NCI-H510A treated with DMSO at 0.1 percent for 48 hours (cell line): ENCODE measurements at places on chromosomes 2 and 18.
A peak's percentile ranks its signal among the peaks of the same experiment; 100 is the strongest.

DNA sequence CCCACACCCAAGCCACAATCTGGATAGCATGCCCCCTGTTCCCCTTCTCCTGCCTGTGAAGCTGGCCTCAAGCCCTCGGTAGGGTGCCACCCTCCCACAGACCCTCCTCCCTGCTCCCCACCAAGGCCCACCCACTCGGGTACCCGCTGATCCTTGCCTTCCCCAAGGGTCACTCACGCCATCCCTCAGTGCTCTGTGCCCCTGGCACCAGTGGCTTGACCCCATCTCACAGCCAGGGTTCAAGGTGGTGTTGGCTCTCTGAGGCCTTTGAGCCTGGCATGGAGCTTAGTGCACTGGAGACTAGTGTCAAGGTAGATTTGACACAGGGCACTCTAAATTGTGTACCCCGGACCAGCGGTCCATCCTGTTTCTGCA lies 11.9 kb downstream of the ADRA2B start:
- DNase-seq: no peak

- DNase-seq: no peak
Measured at GRCh38 chr18:40708726-40709125, 1246.3 kb upstream of the PIK3C3 start.

GRCh38 chr2:22481486-22482259 lies 903.3 kb upstream of the KLHL29 start:
- no peak for DNase-seq

GRCh38 chr18:69208545-69208944 lies 192.1 kb upstream of the DOK6 start:
- DNase-seq: no peak

GRCh38 chr18:80148326-80149199 lies 39.5 kb downstream of the ADNP2 start:
- DNase-seq: peak; percentile 40

- DNase-seq: no peak
Measured at GRCh38 chr2:11850082-11850481, 103.7 kb downstream of the LPIN1 start.

DNA sequence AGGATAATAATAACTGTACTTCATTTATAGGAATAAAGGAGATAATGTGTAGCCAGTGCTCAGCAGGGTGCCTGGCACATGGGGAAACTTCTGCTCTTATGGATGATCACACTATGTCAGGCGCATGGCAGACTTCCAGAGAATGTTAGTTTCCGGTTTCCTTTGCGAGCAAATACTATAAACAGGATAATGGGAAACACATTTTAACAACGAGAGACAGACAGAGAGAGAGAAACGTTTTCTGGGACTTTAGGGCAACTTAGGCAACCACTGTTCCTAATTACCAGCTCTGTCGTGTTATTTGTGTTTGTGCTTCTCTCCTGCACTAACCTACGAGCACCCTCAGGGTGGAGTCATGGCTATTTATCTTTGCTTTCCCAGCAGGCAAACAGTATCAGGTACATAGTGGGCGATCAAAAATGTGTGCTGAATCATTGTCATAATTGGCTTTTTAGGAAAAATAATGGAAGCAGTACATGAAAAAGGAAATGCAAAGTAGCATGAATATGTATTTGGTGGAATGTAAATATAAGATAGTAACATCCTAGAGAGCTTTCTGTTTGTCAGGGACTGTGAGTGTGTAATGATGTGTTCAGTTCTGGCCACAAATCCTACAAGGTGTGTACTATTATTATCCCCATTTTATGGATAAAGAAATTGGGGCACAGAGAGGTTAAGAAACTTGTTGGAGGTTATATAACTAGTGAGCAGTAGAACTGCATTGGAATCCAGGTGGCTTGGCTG lies 36.8 kb upstream of the IGFBP2 start:
- DNase-seq: peak; percentile 30

DNA sequence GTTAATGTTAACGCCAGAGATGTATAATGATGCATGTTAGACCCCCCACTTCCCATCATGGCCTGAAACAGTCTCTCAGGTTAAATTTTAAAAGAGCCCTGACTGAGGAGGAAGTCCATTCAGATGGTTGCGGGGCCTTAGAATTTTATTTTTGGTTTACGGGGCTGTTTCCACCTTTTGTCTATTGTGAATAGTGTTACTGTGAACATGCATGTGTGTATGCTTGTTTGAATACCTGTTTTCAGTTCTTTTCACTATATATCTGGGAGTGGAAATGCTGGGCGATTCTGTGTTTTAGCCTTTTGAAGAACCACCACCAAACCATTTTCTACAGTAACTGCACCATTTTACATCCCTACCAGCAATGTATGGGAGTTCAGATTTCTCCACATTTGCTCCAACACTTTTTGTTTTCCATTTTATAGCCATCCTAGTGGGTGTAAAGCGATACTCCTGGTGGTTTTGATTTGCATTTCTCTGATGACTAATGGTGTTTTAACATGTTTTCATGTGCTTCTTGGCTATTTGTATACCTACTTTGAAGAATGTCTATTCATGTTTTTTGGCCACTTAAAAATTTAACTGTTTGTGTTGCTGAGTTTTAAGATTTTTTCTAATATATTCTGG lies 133.0 kb downstream of the MYO3B start:
- DNase-seq: no peak

DNA sequence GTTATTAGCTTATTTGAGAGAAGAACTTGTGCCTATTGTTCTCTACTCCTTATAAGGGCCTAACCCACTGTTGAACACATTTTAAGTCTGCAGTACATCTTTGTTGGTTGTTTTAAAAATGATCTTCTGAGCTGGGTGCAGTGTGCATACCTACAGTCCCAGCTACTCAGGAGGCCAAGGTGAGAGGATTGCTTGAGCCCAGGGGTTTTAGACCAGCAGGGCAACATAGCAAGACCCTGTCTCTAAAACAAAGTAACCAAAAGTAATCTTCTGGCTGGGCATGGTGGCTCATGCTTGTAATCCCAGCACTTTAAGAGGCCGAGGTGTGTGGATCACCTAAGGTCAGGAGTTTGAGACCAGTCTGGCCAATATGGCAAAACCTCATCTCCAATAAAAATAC lies 25.8 kb upstream of the RAB10 start:
- no peak for DNase-seq

GRCh38 chr2:9300829-9301453 lies 94.3 kb downstream of the ASAP2 start:
- no peak for DNase-seq

DNA sequence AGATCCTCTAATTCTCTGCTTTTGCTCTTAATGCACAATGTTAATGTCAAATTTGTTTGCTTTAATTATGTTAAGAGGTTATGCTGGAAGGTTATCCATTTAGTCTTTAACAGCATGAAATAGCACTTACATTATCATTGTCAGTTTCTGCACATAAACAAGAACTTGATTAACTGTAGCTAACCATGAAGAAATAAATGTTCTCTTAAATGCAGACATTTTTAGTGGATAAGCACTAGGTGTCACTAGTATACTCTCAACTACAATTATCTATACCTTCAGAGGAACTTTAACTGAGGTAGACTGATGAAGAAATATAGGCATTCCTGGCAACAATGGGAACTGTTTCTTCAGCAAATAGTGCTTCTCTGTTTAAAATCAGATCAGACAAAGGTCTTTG lies 178.8 kb upstream of the CHST9 start:
- DNase-seq: peak; percentile 34

DNA sequence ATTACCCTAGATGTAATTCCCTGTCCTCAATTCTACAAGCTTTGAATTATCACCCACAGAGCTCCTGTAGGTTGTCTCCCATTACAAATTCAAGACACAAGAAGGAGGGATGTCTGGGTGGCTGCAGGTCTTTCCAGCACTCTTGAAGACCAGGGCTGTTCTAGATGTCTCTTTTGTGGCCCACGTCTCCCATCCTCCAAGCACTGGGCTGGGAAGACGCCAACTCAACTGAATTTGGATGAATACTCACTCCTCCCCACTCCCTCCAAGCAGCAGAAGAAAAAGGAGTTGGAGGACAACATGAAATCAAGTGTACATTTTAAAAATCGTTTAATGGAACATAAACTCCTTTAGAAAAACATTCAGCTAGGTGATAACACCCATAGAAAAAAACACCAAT lies 31.2 kb downstream of the SMAD7 start:
- DNase-seq: no peak

- DNase-seq: no peak
Measured at GRCh38 chr18:75880925-75881504, 453.5 kb upstream of the SMIM21 start.

GRCh38 chr2:240458900-240459391 lies 23.5 kb downstream of the GPC1 start:
- DNase-seq: no peak

- no peak for DNase-seq
Measured at GRCh38 chr2:56671973-56672569, 488.3 kb downstream of the CCDC85A start.

GRCh38 chr2:159715451-159715850 lies 3.1 kb downstream of the MARCHF7 start:
- DNase-seq: no peak

- DNase-seq: no peak
Measured at GRCh38 chr2:40166006-40166405, 285.9 kb downstream of the SLC8A1 start.

- DNase-seq: no peak
Measured at GRCh38 chr18:21991886-21992285, 177.5 kb upstream of the GATA6 start.

- DNase-seq: no peak
Measured at GRCh38 chr2:218895759-218896500, 15.3 kb downstream of the WNT10A start.

GRCh38 chr2:51484605-51485004 lies 452.7 kb upstream of the NRXN1 start:
- DNase-seq: no peak

- no peak for DNase-seq
Measured at GRCh38 chr2:55038428-55038827, 11.8 kb downstream of the RTN4 start.

- no peak for DNase-seq
Measured at GRCh38 chr2:62362561-62362960, 143.4 kb downstream of the TMEM17 start.

DNA sequence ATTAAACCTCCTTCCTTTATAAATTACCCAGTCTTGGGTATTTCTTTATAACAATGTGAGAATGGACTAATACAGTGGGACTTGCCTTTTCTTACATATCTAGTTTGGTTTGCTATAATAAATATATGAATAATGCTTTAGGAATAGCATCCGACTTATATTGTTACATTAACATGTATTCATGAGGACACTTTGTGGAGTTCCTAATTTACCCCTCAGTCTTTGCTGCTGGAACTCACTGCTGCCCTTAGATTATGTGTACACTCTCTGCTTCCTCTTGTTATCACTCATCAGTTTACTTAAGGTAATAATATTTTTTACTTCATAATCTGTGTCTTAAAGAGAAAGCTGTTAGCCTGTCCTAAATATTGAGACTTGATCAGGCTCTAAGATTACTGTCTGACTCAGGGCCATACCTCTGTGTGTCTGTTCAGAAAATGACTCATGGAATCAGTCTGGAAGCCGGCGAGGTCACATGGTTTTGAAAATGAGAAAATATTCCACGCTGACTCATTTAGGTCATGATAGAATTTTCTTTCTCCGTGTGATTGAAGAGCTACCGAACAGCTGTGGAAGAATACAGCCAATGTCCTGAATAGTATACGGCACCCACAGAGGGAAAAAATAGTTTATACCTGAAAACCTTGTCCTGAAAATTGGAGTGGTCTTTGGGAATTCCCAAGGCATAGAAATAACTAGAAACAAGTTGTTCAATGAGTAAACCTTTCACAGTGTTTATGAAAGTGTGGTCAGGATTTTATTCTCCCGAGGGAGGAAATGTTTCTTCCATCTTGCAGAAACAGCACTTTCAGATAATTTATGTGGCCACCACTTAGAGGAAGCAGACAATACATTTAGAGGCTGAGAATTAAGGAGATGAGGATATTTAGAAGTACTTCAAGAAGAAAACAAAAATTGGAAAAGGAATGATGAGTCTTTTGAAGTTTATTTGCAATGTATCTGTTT lies 156.4 kb downstream of the DSEL start:
- DNase-seq: no peak

DNA sequence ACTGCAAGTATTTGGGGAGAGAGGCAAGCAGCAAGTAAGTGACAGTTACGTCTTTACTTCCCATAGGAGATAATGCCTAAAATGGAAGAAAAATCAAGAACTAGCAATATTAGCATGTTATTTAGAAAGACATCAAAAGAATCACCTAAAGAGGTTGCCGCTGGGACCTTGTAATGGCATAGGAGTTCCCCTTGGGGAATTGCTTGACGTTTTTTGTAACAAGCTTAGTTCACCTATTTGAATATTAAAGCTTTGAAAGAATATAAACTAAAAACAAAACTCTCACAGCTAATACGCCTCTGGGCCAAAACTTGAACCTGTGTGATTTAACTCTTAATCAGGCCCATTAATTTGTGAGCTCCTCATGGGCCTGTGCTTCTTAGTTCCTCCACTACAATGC lies 89.0 kb downstream of the AAK1 start:
- DNase-seq: no peak

- no peak for DNase-seq
Measured at GRCh38 chr2:205644018-205644417, 38.3 kb upstream of the NRP2 start.

DNA sequence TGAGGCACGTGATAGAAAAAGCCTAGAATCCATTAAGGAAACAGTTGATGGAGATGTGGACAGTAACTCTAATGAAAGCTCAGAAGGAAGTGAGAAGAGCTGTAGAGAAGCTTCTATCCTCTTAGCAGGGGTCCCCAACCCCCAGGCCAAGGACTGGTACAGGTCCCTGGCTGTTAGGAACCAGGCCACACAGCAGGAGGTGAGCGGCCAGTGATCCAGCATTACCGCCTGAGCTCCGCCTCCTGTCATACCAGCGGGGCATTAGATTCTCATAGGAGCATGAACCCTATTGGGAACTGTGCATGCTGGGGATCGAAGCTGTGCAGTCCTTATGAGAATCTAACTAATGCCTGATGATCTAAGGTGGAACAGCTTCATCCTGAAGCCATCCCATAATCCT lies 8.7 kb upstream of the IMP4 start:
- DNase-seq: no peak

DNA sequence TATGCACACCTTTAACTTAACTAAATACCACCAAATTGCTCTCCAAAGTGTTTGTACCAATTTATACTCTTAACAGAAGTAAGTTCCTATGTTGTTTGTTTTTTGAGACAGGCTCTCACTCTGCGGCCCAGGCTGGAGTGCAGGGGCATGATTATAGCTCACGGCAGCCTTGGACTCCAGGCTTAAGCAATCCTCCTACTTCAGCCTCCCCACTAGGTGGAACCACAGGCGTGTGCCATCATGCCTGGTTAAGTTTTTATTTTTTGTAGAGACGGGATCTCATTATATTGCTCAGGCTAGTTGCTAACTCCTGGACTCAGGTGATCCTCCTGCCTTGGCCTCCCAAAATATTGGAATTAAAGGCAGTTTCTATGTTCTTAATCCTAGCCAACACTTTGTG lies 13.1 kb upstream of the NAB1 start:
- no peak for DNase-seq
